Breast epithelium (tissue), 4 donors: ENCODE measurements at places on chromosomes 13 and 19. TPM values are rescaled to one million over a fixed set of nuclear protein-coding genes. Genes with fewer than 3 reads are reported as not detected.

DNA sequence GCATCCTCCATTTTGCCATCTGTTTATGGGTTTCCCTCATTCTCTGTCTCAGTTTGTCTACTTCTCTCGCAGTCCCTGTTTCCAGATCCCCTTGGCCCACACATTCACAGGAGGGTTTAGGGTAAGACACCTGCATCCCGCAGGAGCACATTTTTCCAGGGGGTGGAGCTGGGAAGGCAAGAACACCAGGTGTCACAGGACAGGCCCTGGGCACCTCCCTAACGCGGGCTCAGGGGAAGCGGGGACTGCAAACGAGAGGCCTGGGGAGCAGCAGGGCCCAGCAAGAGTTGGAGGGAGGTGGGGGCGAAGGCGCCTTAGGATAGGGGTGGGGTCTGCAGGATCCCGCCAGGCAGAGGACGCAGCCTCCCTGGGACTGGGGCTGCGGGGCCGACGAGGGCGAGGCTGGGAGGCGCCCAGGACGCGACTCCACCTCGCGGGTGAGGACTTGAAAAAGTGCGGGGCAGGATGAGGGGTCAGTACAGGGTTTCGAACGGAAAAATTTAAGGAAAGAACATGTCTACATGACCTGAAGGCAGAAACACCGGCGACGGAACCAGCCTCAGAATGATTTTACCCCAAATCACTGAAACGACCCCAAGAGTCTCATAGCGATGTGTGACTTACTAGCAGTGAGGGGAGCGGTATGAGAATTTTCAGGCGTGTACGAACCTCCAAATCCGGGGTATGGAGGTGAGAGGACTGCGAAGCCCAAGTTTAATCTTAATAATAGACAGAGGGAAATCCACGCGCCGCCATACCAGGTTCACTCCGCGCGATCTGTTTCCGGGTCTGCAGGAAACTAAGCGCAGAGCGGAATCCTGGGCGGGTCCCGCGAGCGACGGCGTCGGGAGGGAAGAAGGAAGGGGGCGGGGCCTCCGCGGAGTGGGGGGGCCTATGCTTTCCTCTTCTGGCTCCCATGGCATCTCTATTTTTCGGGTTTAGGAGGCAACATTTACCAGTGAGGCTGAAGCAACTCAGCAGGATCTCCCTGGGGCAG, 7.1 kb upstream of the ERVV-2 start:
- no peaks in the 10 kb centered on the region for H3K36me3 ChIP-seq
- DNase-seq, result no peak
- H3K27me3 ChIP-seq, result no peaks in the 10 kb centered on the region
- H3K4me1 ChIP-seq, result no peaks in the 10 kb centered on the region
- peak overlapping the region; percentile 58 for H3K4me3 ChIP-seq
- H3K27ac ChIP-seq, result no peak overlapping the region

- H3K27ac ChIP-seq, result no peak overlapping the region
- no peak overlapping the region for H3K4me3 ChIP-seq
- no peaks in the 10 kb centered on the region for H3K4me1 ChIP-seq
- no peak for DNase-seq
- no peaks in the 10 kb centered on the region for H3K36me3 ChIP-seq
Measured at GRCh38 chr19:11984986-11985385, 20.1 kb downstream of the ZNF763 start.

GRCh38 chr13:41145136-41145908, 12.7 kb upstream of the KBTBD6 start:
- no peak overlapping the region for H3K4me3 ChIP-seq
- no peaks in the 10 kb centered on the region for H3K36me3 ChIP-seq
- no peak overlapping the region for H3K27ac ChIP-seq
- H3K4me1 ChIP-seq, result no peaks in the 10 kb centered on the region
- H3K27me3 ChIP-seq, result no peaks in the 10 kb centered on the region
- DNase-seq, result no peak

DNA sequence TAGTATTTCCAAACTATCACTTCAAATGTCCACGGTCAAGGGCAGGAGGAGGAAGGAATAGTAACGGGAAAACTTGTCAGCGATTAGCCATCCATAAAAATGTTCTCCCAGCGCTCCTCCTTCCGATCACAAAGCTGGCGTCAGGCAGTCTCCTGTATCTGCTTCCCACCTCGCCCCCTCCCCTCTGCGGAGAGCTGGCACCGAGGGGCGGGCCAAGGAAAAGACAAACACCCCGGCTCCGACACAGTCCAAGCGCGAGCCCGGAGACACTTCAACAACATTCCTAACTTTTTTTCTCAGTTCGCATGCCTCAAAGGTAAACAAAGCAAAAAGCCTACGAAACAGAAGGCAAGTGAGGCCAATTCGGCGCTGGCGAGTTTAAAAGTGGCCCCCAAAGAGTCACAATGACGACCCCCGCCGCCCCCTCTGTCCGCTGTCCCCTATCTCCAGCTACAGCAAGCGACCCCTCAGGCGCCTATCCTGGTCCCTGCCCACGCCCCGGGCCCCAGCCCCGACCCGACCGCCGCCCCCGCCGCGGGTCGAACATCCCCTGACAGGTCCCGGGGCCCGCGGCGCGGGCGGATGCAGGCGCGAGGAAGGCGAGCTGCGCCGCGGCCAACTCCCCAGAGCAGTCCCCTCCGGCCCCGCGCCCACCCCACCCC, 736 bp downstream of the SMAD9 start:
- H3K27ac ChIP-seq, result peak overlapping the region; percentile 29
- no peak for DNase-seq
- no peaks in the 10 kb centered on the region for H3K4me1 ChIP-seq
- H3K4me3 ChIP-seq, result peak overlapping the region; percentile 85

DNA sequence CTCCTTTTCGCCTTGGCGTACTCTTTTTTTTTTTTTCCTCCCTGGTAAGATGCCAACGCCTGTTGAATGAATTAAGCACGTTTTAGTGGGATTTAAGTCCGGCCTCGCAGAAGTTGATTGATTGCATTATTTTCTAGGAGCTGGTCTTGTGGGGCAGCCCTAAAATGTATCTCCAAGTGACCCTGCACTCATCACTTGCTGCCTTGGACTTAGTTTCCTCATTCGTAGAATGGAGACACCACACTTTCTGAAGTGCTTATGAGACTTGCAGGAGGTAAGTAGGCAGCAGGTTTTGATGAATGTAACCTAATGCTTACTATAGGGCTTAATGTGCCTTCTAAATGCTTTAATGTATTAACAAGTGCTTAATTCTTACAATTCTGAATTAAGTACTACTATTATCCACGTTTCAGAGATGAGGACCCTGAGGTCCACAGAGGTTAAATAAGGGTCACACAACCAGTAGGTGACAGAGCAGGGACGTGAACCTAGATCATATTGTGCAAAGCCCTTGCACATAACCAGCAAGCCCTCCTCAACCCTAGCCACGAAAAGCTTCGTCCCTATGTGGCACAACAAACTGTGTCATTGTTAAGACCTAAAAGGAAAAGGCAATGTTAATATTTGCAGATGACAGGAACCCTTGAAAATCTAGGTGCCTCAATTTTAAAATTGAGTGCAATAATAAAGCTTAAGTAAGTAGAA, 514 bp upstream of the ARGLU1 start:
- peaks cover 17% of the 10 kb centered on the region for H3K4me1 ChIP-seq
- no peaks in the 10 kb centered on the region for H3K36me3 ChIP-seq
- peak overlapping the region; percentile 50 for H3K27ac ChIP-seq
- no peak for DNase-seq

GRCh38 chr19:40791349-40791748, 7.6 kb upstream of the EGLN2 start:
- no peak for DNase-seq
- H3K27me3 ChIP-seq, result no peaks in the 10 kb centered on the region
- H3K4me3 ChIP-seq, result no peak overlapping the region
- no peaks in the 10 kb centered on the region for H3K36me3 ChIP-seq
- no peak overlapping the region for H3K27ac ChIP-seq

DNA sequence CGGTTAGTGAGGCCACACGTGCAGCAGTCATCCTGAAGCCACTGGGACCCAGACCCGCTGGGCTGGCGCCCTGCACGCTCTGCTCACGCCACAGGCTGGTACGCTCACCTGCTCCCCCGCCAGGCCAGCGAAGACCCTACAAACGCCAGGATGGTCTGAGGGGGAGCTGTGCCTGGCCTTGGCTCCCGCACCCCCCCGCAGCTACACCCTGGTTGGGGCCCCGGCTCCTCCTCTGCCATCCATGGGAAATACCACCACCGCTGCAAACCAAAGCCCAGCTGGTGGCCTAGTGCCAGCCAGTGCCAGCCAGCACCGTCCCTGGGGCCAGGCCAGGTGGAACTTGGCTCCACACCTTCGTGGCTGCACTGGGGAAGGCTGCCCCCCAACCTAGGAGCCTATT, 23.3 kb upstream of the CACTIN start:
- H3K27ac ChIP-seq, result no peak overlapping the region
- H3K4me1 ChIP-seq, result peaks cover 10% of the 10 kb centered on the region
- H3K27me3 ChIP-seq, result no peaks in the 10 kb centered on the region
- H3K4me3 ChIP-seq, result no peak overlapping the region

DNA sequence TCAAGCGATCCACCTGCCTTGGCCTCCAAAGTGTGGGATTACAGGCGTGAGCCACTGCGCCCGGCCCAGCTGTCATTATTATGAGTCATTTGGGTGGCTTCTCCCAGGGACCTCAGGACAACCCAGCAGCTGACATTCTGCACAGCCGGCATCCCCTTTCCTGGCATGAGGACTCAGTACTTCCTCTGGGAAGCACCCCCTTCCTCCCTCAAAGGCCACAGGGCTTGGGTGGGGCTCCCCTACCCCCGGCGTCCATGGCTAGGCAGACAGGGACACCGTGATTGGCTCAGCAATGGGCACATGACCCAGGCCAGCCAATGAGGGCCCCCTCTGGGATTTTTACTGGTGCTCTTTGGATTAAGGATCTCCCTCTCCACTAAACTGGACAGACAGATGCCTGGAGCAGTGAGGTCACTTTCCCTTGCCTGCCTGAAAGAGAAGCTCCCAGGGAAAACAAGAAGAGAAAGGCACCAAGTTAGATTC, 6.0 kb downstream of the KANK2 start:
- H3K27me3 ChIP-seq, result no peaks in the 10 kb centered on the region
- H3K4me3 ChIP-seq, result no peak overlapping the region
- peaks cover 9% of the 10 kb centered on the region for H3K36me3 ChIP-seq

- no peak overlapping the region for H3K27ac ChIP-seq
- no peak for DNase-seq
- no peaks in the 10 kb centered on the region for H3K36me3 ChIP-seq
- H3K4me1 ChIP-seq, result no peaks in the 10 kb centered on the region
- H3K4me3 ChIP-seq, result no peak overlapping the region
Measured at GRCh38 chr13:110677731-110678545, 28.0 kb downstream of the CARS2 start.

DNA sequence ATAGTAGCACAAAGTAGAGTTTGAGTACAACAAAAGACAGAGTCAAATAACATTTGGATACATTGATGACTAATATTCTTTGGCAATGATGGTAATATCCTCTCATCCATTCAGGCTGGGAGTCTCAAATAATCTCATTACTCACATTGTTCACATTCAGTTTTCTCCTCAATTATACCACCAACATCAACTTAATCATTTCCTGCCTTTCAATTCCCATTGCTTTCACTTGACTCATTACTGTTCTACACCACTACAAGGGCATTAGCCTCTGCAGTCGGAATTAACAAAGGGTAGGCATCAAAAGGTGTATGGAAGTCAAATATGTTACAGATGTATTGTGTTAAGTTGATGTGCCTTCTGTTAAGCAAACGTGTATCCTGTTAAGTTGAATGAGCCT, 518.4 kb upstream of the SLITRK1 start:
- H3K4me3 ChIP-seq, result no peak overlapping the region
- no peaks in the 10 kb centered on the region for H3K27me3 ChIP-seq
- no peak for DNase-seq
- H3K36me3 ChIP-seq, result no peaks in the 10 kb centered on the region

DNA sequence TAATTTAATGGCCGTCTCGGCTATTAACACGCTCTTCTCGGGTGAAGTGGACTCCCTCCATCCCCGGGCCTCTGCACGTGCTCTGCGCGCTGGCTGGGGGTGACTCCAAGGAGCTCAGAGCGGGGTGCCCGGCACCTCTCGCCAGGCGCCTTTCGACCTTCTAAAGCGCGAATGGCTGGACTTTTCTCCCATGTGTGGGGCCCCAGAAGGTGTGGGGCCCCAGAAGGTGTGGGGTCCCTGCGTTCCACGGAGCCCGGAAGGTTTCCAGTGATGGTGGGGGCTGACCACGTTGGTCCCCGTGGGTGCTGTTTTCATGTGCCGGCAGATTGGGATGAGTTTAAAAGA, 3.3 kb upstream of the ALOX5AP start:
- H3K4me1 ChIP-seq, result no peaks in the 10 kb centered on the region
- no peak overlapping the region for H3K4me3 ChIP-seq
- no peak overlapping the region for H3K27ac ChIP-seq
- no peaks in the 10 kb centered on the region for H3K36me3 ChIP-seq

DNA sequence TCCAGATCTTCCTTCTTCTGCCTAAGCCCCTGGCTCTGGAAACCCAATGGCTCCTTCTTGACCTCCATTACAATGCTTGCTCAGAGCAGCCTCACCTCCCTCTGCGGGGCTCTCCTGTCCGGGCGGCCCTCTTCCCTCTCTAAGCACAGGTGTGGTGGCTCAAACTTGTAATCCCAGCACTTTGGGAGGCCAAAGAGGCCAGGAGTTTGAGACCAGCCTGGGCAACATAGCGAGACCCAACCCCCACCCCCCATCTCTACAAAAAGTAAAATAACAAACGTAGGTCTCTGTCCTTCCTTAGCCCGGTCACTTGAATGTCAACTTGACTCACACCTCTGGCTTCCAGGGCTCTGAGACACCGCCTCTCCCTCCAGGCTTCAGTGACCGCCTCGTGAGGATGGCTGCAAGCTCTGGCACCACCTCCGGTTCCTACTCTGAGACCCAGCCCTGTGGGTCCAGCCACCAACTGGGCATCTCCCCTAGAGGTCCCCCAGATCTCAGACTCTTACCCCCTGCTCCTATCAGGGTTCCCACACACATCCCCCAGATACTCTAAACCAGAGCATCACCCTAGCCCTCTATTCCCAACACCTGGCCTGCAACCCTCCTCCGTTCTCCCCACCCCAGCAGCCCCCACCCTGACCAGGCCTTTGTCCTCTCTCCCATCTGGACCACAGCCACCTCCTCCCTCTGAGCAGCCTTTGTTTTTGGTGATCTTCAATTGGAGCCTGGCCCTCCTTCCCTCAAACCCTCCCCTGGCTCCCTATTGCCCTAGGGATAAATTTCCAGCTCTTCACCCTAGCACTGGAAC, 4.7 kb upstream of the TLE2 start:
- no peaks in the 10 kb centered on the region for H3K36me3 ChIP-seq
- H3K27ac ChIP-seq, result peak overlapping the region; percentile 91
- H3K4me1 ChIP-seq, result peaks cover 4% of the 10 kb centered on the region
- no peak overlapping the region for H3K4me3 ChIP-seq

- no peaks in the 10 kb centered on the region for H3K27me3 ChIP-seq
- DNase-seq, result no peak
- H3K4me3 ChIP-seq, result no peak overlapping the region
- H3K27ac ChIP-seq, result no peak overlapping the region
Measured at GRCh38 chr13:90706631-90707030, 640.9 kb upstream of the MIR17HG start.

The IRGC gene
- not detected for total RNA-seq

The PLK5 gene
- not detected for total RNA-seq

The CRX gene
- total RNA-seq, result not detected

The ZNF428 gene
- 24.7 TPM for total RNA-seq

The SYT5 gene
- total RNA-seq, result not detected

The SHC2 gene
- 21.8 TPM for total RNA-seq
